ENCODE measurements at places on chromosomes 6 and 20. TPM values are rescaled to one million over a fixed set of nuclear protein-coding genes. Genes with fewer than 3 reads are reported as not detected.

Gene ACTL10
- total RNA-seq: 0.96 TPM

Gene EDN1
- 0.24 TPM for total RNA-seq

Gene KIF13A
- not detected for total RNA-seq

Gene PHACTR3
- not detected for total RNA-seq

Gene CRIP3
- total RNA-seq: 3.1 TPM

Gene TRIM40
- not detected for total RNA-seq

Gene BMP7
- not detected for total RNA-seq

Gene RAET1L
- total RNA-seq: not detected

Gene SLC17A3
- not detected for total RNA-seq

Gene CAPN11
- total RNA-seq: not detected

Gene RPL10A
- 2,507 TPM for total RNA-seq

Gene CAGE1
- total RNA-seq: 0.26 TPM

Gene SLC22A7
- total RNA-seq: not detected

Gene SSTR4
- total RNA-seq: not detected

Gene TCFL5
- total RNA-seq: 5.5 TPM

Gene CD93
- total RNA-seq: 0.05 TPM

Gene WFDC5
- not detected for total RNA-seq

Gene FNDC1
- not detected for total RNA-seq

Gene RPS18
- 5,551 TPM for total RNA-seq

- no peak for DNase-seq
These were observed 10.6 kb downstream of the PRR18 start for GRCh38 chr6:166297606-166298005.

- no peak for DNase-seq
These were observed 3.1 kb downstream of the TRAF3IP2 start for GRCh38 chr6:111602481-111603011.

DNA sequence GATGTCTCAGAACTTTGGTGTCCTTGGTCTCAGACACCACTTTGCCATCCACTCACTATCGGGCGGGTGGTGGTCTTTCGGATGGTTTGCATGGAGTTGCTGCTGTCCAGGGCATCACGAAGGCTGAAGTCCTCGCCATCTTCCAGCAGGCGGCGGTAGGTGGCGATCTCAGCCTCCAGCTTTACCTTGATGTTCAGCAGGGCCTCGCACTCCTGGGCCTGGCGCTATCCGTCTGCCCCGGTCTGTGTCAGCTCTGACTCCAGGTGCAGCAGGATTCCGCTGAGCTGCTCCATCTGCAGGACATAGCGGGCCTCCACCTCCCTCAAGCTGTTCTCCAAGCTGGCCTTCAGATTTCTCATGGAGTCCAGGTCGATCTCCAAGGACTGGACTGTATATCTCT, 36.0 kb downstream of the ZNF311 start:
- DNase-seq: no peak

GRCh38 chr20:4476903-4477500, 244.7 kb upstream of the PRND start:
- DNase-seq: no peak

- no peak for DNase-seq
These were observed 88.8 kb upstream of the PRND start for GRCh38 chr20:4632876-4633275.

GRCh38 chr6:121614115-121614514, 178.7 kb downstream of the GJA1 start:
- DNase-seq: no peak

DNA sequence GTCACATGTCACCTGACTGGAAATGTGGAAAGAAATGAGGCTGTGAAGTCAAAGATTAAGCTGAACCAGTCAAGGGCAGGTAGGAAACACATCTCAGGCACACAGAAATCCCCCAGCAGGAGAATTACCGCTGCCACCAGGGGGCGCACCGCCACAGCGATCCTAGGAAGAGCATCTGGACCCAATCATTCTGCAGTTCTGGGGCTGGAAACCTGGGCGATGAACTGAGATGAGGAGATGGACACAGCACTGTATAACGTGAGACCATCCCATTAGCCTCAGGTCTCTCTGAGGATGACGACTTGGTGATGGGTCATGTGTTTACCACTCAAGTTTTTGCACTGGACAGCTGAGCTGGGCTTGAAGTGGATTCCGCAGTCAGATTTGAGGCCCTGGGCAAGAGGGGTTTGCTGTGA, 6.5 kb upstream of the SLC24A3 start:
- peak; percentile 76 for DNase-seq

GRCh38 chr20:10253780-10254179, 35.1 kb downstream of the SNAP25 start:
- no peak for DNase-seq

- no peak for DNase-seq
These were observed 26.2 kb upstream of the ENPP4 start for GRCh38 chr6:46103441-46104115.

DNA sequence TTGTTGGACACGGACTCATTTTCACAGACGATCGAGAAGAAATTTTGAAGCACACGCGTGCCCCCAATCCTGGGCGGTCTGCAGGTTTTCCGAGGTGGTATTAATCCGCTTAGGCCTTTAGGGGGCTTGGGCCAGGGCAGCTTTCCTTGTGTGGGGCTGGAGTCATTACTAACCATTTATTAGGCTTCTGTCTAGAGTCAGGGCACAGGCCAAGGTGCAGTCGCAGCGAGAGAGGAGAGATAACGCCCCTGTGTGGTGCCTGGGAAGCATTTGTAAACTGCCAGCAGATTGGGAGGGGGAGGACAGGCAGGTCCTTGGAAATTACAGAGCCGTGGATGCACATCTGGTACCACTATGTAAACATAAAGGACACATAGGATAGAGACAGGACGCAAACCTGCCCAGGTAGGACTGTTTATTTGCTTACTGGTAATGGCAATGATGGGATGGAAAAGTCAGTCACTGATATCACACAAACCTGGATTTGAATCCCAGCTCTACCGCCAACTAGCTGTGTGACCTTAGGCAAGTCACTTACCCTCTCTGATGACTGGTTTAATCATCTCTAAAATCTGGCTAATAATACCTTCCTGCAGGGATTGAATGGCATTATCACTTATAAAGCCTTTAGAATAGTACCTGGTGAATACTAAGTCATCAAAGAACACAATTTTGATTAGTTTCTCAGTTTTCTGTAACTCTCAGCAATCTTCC, 76.4 kb downstream of the TMEM242 start:
- no peak for DNase-seq

- DNase-seq: no peak
These were observed 11.8 kb downstream of the ENPP1 start for GRCh38 chr6:131819572-131820124.

- no peak for DNase-seq
These were observed 1.4 kb downstream of the SENP6 start for GRCh38 chr6:75603106-75603420.

- no peak for DNase-seq
These were observed 265.3 kb upstream of the TCF21 start for GRCh38 chr6:133623621-133624020.

DNA sequence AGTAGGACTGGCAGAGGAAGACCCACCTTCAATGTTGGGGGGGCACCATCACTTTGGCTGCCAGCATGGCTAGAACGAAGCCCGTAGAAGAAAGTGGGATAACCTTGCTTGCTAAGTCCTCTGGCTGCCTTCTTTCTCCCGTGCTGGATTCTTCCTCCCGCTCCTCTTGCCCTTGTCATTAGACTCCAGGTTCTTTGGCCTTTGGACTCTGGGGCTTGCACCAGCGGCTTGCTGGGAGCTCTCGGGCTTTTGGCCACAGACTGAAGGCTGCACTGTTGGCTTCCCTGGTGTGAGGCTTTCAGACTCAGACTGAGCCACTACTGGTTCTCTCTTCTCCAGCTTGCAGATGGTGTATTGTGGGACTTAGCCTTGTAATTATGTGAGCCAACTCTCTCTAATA, 28.2 kb downstream of the GSTA2 start:
- DNase-seq: no peak

- no peak for DNase-seq
These were observed 20.1 kb downstream of the DHX35 start for GRCh38 chr20:38982291-38982690.

GRCh38 chr6:90431576-90431975, 134.9 kb upstream of the BACH2 start:
- no peak for DNase-seq

- DNase-seq: peak; percentile 53
These were observed 253.2 kb downstream of the SOX4 start for GRCh38 chr6:21846541-21847451.

DNA sequence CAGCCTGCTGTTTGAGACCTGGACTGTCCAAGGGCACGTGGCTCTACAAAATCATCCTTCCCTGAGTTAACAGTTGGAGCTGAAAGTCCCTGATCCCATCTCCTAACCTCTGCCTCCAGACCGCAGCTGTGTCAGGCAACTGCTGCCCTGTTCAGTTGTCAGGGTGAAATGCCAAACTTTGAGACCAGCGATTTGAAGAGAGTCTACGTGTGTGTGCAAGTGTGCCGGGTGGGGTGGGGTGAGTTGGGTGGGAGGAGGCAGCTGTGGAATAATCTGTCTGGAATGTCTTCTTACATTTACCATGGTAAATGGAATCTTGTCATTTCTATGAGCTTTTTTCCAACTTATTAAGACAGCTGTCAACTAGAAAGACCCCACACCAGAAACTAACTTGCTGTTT, 81.0 kb upstream of the FAM8A1 start:
- DNase-seq: no peak

Data from activated naive CD4-positive, alpha-beta T cell treated with anti-CD3 and anti-CD28 coated beads for 36 hours (primary cell).